NCI-H1105 (cell line): ENCODE measurements at places on chromosomes 7 and 10.

- DNase-seq, result no peak
Observed at GRCh38 chr7:18402488-18403183, 92.9 kb upstream of the HDAC9 start.

GRCh38 chr10:110863361-110863760 is 8.4 kb upstream of the PDCD4 start:
- DNase-seq, result no peak

DNA sequence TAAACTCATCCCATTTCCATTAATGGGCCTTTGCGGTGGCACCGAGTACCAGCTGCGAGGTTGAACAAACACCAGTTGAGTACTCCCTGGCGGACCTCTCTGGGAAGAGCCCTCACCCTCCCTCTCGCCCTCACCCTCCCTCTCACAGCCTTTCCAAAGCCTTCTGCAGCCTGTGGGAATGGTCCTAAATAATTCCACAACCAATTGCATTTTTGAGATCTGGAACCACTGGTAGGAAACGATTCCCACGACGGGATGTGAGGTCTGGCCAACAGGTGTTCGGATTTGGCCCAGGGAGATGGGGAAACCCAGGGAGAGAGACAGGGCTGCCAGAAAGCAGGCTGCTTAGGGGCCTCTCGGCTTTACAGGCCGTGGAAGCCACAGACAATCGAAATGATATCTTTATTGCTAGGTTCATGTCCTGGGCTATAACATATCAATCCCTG is 5.3 kb downstream of the PTF1A start:
- DNase-seq, result peak; percentile 76

DNA sequence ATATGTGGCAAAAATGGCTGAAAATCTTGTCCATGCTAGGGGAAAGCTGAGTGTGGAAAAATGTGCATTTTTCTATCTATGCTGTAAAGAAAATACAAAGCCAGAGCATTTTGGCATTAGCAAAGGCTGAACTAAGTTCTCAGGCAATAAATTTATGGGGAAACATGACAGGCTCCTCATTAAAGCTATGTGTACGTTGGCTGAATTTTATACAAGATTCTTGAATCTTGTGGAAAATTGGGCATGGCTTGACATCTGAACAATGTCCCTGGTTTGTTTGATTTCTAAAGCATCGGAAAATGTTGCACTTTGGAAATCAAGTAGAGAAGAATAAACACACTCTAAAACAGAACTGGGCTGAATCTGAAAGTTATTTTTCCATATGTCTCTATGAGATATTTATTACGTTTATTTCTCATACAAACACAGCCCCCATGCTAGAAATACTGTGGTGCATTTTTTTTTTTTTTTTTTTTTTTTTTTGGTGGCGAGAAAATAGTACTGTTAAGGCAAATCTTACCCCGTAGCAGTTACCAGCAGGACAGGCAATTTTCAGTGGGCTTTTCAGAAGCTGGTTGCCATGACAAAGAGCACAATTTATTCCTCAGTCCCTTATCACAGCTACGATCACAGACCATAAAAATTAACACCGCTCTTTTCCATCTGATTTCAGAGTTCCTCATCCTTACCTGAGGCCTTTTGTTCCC is 16.9 kb downstream of the CPA1 start:
- DNase-seq, result no peak

- DNase-seq, result no peak
Observed at GRCh38 chr7:133691727-133692610, 435.2 kb upstream of the LRGUK start.

DNA sequence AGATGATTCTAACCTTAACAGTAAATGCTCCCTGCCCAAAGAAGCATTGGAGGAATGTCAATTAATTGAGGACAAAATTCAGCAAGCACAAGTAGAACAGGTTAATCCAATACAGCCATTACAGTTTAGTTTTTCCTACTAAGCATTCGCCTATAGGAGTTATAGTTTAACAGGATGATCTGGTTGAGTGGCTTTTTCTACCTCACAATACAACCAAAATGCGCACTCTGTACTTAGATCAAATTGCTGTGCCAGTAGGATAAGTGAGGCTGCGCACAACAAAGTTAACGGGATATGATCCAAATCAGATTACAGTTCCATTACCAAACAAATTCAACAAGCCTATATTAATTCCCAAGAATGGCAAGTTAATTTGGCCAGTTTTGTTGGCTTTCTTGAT is 117.1 kb upstream of the TRIM24 start:
- no peak for DNase-seq

DNA sequence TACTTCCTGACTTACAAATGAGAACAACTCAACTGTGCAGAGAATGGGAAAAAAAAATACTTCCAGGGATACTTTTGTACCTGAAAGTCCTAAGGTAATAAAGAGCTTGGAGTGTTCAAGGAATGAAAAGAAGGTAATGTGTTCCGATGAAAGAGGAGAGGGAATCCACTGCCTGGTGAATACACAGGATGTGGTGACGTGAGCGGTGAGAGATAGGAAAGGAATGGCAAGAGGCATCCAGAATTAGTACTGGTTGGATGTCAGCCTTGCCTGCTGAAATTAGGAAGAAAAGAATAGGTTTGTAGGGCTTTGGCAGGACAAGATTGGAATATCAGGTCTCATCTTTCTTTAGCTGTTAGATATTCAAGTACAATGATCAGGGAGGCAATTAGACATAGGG is 347.7 kb downstream of the POM121L12 start:
- no peak for DNase-seq

GRCh38 chr10:44278837-44279324 is 106.0 kb downstream of the CXCL12 start:
- no peak for DNase-seq

DNA sequence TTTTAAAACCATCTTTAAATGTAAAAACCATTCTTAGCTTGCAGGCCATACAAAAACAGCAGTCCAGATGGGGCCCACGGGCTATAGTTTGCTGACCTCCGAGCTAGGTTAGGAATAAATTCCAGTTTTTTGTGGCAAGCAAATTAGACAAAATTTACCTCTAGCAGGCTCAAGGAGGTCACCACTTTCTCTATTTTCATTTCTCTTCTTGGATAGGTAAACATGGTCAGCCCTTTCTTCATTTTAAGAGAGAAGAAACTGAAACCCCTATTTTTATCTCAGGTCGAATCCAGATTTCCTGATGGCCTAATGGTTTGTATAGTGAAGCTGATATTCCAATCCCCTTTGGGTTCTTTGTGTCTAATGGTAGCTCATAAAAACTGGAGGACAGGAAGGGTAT is 10.7 kb downstream of the IKZF5 start:
- no peak for DNase-seq

GRCh38 chr7:158374586-158374985 is 213.0 kb downstream of the PTPRN2 start:
- no peak for DNase-seq

DNA sequence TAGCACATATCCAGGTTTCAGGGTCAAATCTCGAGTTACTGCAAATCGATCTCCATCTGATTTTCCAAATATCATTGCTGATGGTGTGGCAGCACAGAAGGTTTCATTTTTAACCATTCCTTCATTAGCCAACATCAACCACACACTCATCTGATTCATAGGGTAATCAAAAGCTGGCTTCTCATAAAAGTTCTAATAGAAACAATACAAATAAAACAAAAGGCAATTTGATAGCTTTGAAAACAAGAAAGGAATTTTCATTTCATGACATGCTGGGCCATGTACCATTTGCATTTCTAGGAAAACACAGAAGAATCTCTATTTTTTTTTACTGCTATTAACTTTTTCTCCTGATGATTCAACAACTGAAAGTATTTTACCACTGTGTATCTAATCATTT is 147.7 kb upstream of the SLC26A5 start:
- DNase-seq, result no peak

DNA sequence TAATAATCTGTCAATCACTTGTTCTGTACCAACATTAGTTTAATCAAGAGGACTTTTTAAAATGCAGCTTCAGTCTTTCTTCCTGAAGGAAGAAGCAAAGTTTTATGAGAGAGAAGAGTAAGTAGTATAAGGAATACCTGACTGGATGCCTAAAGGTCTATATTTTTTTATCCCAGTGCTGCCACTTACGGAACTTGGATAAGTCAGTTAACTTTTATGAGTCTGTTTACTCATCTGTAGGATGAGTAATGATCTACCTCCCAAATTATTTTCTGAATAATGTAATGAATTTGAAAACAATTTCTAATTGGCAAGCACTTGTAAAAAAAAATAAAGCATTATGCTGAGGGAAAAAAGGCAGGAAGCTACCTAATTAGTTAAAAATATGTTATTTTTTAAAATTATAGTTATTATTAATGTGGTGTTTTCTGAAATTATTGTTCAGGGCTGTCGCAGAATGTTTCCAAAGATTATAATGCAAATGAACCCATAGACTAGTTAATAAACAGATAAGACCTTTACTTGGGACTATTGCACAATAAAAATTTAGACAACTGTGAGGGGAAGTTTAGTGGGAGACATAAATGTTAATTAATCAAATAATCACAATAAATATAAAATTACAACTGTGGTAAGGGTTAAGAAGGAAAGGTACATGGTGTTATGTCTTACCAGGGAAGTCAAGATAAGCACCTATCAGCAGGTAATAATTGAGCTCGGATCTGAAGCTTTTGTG is 24.6 kb downstream of the SLK start:
- DNase-seq, result no peak

GRCh38 chr10:17668435-17669184 is 24.7 kb downstream of the STAM start:
- no peak for DNase-seq

- no peak for DNase-seq
Observed at GRCh38 chr10:26571655-26572054, 125.8 kb upstream of the PDSS1 start.

- no peak for DNase-seq
Observed at GRCh38 chr10:104255311-104255981, 754 bp downstream of the GSTO1 start.

DNA sequence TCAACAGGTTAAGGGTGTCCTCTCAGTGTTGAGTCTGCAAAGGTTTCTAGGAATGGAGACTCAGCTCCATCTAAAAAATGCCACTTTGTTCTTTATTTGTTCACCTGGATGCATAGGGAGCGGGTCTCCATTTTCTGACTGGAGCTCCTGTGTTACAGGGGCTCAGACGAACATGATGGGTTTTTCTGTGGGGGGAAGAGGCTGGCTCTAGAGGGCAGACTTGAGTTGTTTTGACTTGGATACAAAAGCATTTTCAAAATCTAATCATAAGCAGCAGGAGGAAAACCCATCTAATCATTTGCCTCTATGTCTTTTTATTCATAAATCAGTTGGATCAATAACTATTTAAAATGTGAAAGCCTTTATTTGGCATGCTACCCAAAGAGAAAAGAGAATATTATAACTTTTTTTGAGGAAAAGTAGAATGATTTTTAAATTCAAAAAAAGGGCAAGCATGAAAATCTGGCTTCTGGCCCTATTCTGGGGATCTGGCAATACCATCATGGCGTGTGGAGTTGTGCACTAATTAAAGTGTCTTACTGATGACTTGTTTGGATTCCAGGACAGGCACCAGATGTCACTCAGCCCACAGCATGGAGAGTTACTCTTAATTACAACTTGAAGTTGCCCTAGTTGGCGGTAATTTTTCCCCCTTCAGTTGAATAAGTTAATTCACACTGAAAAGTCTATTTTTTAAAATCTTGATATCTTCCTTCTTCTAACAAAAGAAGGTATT is 594.9 kb downstream of the REEP3 start:
- no peak for DNase-seq
